KG1 (cell line): ENCODE measurements at places on chromosomes 13 and 19.

GRCh38 chr19:39544911-39545310, 5.0 kb upstream of the EID2 start:
- no peak for DNase-seq

DNA sequence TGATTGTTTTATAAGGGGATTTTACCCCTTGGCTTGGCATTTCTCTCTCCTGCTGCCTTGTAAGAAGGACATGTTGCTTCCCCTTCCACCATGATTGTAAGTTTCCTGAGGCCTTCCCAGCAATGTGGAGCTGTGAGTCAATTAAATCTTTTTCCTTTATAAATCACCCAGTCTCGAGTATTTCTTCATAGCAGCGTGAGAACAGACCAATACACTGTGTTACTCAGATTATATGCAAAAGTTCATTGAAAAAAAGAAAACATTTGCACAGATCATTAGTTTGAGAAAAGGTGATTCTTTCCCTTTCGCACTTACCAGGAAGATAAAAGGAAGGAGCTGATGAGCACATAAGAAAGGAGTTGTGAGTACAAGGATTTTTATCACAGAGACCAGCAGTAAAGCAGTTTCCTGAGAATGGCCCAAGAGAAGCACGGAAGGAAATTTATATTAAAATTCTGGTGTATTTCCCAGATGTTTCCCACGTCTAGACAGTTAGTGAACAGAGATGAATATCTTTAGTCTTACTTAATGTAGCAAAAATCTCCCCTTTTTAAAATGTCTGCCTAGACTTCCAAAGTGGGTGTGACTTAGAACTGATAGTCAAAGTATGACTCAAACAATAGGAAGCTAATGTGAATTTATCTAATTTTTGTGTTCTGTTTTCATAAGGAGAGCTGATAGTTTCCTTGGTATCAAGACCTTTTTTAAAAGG, 431.8 kb upstream of the SGCG start:
- DNase-seq = no peak

DNA sequence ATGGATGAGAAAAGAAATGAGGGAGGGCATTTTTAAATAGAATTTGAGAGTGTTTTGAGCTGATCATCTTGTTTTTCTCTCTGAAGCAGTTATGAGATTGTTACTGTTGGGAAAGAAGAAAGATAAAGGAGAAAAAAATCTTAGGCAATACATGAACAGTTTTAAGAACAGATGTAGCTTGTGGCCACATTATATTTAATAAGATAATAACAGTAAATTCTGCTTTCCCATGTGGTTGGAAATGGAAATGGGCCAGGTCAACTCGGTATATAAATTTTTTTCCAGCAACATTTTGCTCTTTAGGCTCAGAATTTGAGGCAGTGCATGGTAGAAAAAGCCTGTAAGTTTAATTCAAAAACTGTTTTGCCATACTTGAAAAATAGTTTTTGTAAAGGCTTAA, 118.7 kb downstream of the POSTN start:
- DNase-seq = no peak

DNA sequence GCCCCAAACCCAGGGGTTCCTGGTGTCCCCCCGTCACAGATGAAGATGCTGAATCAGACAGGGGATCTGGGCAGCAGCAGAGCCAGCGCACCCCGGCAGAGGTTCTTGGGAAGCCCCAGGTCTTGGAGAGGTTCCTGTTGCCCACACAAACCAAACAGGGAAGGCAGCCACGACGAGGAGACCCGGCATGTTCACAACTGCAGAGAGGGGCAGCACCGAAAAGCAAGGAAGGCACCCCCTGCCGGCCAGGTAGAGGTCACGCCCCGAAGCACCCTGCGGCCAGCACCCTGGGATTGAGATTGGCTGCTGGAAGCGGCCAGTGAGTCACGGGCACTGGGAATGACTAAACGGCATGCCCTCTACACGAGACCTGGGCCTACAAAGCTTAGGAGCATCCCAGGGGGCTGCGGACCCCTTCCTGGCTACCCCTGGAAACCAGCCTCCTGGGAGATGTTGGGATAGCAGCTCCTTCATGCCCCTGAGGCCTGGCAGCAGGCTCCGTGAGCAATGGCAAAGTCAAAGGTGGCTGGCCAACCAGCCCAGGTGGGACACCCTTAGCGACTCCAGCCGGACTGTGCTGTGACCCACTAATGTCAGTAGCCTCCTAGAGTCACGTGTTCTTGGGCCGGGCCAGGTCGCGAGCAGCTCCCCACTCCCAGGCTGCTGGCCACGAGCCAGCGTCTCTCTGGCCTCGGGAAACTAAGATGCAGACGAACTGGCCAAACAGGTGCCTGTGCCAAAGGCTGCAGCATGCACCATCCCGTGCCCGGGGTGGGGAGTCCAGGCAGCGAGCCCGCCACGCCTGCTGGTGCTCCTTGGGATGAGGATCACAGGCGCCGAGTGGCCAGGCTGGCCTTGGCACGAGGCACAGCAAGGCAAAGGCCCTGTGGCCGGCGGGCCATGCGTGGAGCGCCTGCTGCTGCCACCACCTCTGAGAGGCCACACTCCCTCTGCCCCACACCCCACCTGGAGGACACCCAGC, 43.2 kb downstream of the MLLT1 start:
- no peak for DNase-seq

DNA sequence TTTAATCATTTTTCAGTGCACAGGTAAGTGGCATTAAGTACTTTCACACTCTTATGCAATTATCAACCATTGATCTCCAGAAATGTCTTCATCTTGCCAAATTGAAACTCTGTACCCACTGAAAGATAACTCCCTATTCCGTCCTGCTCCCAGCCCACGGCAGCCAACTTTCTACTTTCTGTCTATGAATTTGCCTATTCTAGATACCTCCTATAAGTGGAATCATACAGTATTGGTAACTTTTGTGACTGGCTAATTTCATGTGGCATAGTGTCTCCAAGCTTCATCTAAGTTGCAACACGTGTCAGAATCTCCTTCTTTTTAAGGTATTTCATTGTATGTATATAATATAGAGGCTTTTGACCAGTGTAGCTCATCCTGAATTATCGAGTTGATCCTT, 5.7 kb upstream of the CEACAM18 start:
- DNase-seq = no peak

DNA sequence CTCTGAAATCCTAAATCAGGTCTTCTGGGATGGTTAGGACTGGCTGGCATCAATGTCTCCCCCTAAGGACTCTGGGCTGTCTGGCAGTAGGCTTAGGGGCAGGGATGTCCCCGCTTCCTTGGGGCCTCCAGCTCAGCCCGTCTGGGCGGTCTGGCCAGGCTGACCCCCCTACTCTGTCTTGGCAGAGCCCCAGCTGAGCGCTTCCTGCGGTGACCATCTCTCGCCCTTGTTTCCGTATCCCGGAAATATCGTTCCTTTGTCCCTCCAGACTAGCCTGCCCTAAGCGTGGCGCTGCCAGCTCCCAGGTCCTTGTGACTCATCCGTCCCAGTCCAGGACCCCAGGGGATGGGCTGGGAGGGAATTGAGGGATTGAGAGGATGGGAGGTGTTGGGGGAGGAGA, 11.3 kb downstream of the GTPBP3 start:
- no peak for DNase-seq

- no peak for DNase-seq
Measured at GRCh38 chr13:95058680-95059079, 242.6 kb downstream of the ABCC4 start.

DNA sequence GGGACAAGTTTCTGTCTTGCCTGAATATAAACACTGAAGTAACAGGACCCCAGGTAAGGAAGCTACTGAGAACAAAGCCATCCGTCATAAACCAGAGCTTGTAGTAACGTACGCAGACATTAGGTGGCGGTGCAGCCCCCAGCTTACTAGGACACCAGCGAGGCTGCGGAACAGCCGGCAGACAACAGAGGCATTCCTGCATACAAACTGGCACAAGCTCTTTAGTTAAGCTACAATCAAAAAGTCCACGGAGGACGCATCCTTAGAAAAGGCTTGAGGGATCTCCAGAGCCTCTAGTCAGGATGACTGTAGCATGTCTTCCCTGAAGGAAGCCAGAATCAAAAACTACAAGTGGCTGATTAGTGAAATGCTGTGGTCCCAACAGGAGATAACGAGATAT, 26.2 kb downstream of the ZNF160 start:
- DNase-seq = no peak

GRCh38 chr13:110520431-110521295, 40.9 kb downstream of the RAB20 start:
- no peak for DNase-seq

DNA sequence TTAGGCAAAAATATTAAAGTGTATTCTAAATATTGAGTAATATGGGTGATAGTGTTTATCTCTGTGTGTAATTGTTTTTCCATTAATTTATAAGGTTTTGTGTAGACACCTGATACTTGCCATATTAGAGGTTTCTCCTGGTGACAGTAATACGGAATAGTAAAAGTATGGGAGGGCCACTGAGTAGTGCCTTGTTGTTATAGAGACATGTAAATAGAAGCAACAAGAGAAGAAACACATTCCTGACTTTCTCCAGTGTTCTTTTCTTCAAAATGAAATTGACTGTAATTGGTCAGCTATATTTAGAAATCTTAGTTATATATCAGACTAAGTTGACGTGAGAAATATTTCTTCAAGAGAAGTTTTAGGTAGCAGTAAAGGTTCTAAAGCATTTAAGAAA, 18.5 kb downstream of the RNASEH2B start:
- DNase-seq = no peak

DNA sequence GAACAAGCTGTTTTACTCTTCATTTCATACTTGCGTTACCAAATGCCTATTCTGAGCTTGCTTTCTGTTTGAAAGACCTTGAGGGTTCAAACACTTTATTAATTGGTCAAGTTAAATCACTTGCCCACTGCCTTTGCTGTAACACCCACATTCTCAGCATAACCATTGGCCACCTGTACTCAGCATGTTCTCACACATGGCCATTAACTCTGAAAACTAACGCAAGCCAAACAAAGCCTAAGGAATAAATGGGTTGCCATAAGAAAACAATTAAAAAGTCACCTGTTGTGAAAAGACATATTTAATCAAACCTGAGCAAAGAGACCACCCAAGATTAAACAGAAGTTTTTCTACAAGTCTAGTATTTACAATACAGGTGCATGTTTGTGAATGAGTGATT, 517.2 kb upstream of the SPRY2 start:
- no peak for DNase-seq

DNA sequence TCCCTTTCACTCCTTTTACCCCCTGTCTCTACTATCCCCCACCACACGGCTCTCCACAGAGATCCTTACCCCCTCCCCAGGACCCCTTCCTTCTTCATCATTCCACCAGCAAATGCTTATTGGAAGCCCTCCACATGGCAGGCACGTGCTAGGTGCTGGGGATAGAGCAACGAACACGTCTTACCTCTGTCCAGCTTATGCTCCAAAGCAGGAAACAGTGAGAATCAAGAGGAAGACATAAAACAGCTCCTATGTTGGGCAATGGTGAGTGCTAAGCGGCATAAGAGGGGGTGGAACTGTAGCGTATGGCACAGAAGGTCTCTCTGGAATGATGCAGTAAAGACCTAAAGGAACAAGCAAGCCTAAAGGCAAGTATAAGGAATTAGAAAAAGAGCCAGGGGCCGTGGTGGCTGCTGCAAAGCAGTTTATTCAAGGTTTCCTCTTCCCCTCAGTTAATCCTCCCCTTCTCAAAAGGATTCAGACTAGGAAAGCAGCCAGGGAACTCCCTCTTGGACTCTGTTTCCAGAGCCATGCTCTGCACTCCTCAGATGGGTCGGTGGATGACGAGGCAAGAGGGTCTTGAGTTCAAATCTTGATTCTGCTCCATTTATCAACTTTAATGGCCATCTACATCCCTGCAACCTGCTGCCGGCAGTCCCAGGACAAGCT, 289.4 kb downstream of the FOXO1 start:
- no peak for DNase-seq

DNA sequence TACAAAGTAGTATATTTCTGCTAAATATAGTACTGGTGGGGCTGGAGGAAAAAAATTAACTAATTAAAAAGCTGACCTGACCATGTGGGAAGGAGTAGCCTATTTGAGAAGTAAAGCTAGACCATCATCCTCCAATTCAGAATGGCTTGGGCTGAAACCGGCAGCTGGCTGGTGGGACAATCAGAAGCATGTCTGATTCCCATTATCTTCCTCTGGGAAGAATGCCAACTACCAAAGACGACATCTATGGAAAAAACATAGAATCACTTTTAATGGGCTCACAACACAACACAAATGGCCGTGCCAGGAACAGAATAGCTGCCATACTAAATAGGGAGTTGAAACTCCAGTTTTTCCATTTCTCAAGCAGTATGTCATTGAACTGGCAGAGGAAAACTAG, 120.4 kb upstream of the FREM2 start:
- DNase-seq = no peak
